T-helper 2 cell (primary cell): ENCODE measurements at places on chromosomes 11 and 22.

DNA sequence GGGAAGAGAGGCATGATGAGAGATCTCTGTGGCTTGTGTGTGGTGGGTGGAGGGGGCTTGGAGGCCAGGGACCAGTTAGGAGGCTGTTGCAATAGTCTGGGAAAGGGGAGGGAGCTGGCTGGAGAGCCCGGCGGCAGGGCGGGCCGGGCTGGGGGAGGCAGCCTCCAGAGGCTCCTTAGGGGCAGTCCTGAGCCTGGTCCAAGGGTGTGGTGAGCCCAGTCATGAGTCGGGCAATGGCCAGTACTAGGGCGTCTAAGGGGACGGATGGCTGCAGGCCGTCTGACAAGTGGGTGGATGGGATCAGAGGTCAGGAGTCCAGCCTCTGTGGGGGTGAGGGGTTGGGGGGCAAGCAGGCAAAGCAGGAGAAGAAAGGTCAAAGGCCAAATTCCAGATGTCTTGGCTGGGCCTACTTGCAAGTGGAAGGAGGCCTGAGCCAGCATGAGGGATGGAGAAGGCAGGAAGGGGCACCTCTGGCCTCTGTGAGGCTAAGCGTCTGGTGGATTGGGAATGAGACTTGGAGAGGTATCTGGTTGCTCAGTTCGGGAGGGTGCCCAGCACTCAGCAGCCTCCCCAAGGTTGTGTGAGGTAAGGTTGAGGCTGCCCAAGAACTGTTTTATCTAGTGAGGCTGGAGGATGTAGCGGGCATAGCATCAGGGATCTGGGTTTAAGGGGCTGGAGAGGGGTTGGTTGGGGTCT, 6.0 kb upstream of the CD248 start:
- no peak for DNase-seq

DNA sequence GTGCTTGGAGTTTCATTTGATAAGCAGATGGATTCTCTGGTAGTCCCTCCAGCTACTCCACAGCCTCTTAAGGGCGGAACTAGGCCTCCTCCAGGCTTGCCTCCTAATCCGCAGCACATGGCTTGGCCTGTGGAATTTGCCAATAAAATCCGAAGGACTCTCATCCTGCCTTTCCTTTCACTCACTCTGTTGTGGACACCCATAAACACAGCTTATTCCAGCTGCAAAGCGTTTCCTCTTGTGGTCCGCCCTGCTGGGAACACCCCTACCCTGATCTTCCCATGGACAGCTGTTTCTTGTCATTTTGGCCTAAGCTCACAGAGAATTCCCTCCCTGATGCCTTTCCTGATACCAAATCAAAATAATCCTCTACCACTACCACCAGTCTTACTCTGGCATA, 546.2 kb downstream of the NTM start:
- no peak for DNase-seq

DNA sequence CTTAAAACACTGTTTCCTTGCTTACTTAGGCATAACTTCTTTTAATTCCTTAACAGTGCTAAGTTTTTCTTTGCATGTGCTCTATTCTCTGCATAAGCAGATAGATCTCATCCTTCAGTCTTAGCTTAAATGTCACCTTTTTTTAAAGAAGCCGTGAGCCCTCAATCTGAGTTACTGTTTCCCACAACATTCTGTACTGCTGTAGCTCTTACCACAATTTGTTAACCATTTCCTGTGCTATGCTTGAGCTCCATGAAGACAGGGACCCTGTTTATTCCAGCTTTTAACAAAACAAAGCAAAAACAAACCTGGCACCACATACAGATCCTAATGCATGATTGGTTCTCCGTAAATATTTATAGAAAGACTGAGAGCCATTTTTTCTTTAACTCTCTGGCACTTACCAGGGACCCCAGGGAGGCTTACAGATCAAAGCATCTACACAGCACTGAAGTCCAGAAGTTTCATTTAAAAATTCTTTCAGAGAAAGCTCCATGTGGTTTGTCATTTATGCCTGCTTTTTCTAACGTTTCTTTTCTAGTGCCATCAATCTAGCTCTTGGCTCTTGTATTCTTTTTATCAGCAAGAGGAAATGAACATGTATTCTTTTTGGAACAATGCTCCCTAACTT, 74.9 kb downstream of the DYNC2H1 start:
- DNase-seq, result peak; percentile 59

GRCh38 chr11:118276422-118276821, 12.3 kb upstream of the MPZL2 start:
- DNase-seq, result no peak

DNA sequence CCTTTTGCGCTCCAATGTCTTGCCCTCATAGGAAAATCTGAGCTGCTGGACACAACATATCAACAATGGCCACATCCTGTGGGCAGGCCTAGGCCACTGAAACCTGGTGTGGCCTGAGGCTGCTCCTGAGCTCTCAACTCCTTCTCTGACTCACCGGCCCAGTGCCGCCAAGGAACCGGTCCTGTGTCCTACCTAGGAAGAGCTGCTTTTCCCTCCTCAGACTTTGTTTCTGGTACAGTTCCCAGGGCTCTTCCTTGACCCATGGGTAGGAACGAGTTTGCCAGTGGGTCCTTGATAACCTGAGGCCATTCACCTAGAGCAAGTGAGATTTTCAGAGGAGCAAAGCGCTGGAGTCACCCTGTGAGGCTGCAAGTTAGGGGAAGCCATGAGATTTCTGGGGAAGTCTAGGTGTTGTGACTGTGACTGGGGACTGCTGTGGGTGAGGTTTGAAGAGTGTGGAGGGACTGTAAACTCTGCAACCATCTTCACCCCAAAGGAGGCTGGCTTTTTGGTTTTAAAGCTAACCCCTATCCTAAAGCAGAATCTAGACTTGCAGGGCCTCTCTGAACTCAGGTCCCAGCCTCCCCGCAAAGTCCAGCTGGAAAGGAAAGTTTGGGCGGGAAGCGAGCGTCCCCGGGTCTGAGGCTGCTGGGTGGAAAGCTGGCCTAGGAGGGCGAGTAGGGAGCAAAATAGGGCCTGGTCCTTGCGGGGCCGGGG, 12.0 kb upstream of the PAX6 start:
- no peak for DNase-seq

DNA sequence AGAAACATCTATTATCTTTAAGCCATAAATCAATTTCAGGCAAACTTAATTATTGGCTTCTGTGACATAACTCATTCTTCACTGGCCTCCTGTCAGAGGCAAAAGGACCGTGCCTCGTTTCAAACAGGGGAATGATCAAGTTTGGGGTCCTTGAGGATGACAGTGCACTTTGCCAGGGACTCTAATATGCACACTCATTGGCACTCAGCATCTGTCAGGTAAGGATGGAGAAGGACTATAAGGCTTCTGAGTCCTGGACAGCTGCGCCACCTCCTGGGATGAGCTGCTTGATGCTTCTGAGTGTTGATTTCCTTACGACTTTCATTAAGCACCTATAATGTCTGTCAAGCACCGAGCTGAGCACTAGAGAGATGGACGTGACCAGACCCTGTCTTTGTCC, 20.2 kb downstream of the BPIFC start:
- no peak for DNase-seq

GRCh38 chr11:125945011-125945796, 640 bp upstream of the VSIG10L2 start:
- no peak for DNase-seq

DNA sequence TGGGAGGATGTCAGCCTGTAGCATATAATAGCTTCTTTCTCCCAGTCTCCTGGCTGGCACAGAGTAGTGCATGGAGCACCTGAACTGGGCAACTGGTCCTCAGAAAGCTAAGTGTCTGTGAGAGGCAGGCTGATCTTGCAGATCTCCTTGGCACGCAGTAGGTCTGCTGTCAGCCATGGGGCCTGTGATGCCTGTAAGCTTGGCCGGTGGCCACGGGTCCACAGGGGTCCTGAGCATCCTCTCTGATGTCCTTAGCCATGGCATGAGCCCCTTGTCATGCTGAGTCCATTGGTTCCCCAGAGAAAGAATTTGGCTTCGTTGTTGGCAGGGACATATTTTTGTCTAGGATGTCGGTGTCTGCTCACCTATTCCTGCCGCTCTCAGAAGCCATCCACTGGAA, 25.0 kb downstream of the AMPD3 start:
- no peak for DNase-seq

DNA sequence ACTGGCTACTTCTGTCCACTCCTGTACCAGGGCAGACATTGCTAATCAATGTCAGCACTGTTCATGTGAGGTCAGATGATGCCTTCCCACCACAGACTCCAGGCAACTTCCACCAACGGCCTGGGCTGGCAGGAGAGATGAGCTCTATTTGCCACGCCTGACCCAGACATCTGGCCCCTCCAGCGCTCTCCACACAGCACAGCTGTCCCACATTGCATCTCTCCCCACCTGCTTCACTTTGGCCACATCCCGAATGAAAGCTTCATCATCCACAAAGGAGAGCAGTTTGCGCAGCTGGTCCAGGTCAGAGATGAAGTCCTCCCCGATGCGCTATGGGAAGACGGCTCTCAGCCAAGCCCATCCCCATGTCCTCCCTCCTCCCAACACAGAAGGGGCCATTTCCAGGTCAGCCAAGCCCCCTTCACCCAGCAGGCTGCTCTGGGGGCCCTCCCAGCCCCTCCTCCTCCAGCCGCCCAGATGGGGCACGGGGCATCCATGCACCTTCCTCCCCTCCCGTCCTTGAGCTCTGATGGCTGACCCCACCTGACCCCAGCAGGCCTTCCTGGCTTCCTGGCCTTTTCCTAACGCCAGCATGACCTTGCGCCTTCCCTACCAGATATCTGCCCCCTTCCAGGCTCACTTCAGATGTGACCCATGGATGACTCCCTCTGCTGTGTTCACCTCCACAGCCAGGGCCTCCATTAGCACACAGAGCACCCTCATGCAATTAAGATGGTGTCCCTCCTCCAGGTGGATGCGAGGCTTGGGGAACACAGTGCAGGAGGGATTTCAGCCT, 7.4 kb downstream of the PYGM start:
- no peak for DNase-seq

DNA sequence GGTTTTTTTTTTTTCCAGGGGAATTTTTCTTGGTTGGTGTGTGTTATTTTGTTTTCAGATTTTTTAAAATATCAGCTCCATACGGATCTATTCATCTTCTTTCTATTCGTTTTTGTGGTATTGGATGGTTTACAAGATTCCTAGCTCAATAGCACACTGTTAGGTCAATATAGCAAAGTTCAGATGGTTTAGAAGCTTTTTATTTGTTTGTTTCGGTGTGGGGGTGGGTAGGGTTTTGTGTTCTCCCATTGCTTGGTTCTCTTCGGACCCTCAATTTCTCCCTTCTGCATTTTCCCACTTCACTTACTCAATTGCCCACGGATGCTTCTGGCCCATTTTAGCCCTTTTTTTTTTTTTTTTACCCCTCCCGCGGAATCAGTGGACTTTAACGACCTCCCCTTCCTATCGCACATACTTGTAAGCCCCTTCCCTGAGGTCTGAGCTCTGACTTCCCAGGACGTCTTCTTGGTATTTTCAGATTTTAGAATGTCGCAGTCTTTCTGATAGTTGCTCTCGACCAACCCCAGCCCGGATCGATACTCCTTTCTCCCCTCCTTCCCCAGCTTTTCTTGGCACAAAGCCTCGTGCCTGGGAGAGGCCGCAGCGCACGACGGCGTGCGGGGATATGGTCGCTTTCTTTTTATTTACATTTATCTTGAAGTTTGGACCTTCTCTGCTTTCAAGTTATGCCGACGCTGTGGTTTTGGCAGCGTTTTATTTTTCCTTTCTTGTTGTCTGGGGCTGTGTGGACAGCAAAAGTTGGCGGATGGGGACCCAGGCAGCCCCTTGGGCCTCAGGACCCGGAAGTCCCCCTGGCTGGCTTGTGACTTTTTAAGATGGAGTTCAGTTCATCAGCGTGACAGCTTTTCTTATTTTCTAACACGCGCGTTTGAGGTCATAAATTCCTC, 4.4 kb upstream of the SPDYC start:
- DNase-seq, result no peak

GRCh38 chr11:64185175-64185692, 737 bp upstream of the STIP1 start:
- no peak for DNase-seq

GRCh38 chr11:35142481-35143075, 3.6 kb downstream of the CD44 start:
- DNase-seq, result peak; percentile 75

DNA sequence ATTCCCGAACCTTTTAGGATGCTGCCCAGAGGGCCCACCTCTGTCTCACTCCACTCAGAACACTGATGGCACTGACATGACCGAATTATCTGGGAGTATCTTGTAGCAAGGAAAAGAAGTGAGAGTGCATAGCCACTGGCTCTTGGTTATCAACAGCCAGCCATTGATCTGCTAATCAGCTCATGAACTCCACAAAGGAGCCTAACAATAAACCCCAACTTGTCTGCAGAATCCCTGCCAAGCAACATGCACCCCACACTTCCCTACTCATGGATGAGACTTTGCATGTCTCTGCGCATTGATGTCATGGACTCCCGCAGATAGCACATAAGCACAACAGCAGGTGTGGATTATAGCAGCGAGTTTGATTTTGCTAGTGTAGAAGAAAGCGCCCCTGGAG, 1538.9 kb upstream of the RAG2 start:
- DNase-seq, result no peak

GRCh38 chr11:70952191-70952590, 300.2 kb downstream of the SHANK2 start:
- no peak for DNase-seq

GRCh38 chr11:87031433-87032170, 6.1 kb upstream of the TMEM135 start:
- DNase-seq, result no peak

DNA sequence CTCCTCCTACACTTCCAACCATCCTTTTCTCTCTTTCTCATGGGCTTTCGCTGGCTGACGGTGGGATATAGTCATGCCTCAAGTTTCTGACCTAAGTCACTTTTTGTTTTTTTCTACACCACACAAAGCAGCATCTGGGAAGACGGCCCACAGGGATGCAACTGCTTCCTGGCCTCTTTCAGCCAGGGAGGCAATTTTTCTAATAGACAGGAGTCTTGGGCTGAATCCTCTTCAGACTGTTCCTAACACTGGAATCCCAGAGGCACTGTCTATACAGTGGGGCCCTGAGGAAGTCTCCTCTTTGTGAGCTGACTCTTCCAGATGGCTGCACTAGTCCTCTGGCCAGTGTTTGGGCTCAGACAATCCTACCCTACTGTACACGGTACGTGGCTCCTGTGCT, 39.7 kb upstream of the OLFML1 start:
- no peak for DNase-seq

- DNase-seq, result no peak
Observed at GRCh38 chr11:70205049-70205725, 2.1 kb downstream of the FADD start.

- DNase-seq, result no peak
Observed at GRCh38 chr11:7444091-7444981, 41.0 kb upstream of the OLFML1 start.

DNA sequence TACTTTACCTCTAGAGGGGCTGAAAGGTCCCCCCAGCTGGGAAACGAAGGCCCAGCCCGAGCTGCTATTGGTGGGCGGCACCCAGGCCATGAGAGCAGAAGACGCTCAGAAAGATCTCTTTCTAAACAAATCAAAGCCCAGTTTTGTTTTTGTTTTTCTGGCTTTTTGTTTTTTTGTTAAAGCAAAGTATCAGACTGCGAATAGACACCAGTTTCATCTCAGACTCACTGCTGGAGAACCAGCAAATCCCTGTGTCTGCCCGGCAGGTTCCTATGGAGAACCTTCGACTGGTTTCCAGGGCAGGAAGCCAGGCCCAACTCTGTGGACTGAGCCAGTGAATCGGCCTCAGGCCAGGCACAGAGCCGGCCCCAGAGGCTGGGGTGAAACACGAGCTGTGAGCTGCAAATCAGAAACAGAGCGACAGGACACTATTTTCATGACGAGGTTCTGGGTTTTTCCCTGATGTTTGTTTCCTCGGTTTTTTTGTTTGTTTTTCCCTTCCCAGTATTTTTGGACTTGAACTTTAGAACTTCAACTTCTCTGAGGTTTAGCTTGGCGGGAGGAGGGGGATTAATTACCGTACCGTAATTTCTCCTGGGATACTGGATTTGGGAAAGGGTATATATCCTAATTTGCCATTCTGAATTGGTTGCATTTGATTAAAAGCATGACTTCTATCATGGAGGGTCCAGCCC, 16.0 kb upstream of the B4GALNT4 start:
- no peak for DNase-seq
